ENCODE measurements at places on chromosomes 16 and 17.

GRCh38 chr16:86215233-86215978 is 294.9 kb upstream of the FOXF1 start:
- DNase-seq = no peak

DNA sequence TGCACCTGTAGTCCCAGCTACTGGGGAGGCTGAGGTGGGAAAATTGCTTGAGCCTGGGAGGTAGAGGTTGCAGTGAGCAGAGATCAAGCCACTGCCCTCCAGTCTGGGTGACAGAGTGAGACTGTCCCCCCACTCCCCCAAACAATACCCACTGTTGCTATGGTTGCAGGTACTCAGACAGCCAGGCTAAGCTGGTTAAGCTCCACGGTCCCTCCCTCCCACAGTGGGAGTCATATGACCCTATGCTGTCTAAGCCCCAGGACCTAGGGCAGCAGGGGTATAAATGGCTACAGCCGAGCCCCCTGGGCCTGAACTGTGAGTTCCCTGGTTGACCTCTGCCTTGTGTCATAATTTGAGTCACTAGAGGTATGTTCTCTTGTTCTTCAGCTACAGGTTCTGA is 15.9 kb upstream of the RPRML start:
- DNase-seq = no peak

DNA sequence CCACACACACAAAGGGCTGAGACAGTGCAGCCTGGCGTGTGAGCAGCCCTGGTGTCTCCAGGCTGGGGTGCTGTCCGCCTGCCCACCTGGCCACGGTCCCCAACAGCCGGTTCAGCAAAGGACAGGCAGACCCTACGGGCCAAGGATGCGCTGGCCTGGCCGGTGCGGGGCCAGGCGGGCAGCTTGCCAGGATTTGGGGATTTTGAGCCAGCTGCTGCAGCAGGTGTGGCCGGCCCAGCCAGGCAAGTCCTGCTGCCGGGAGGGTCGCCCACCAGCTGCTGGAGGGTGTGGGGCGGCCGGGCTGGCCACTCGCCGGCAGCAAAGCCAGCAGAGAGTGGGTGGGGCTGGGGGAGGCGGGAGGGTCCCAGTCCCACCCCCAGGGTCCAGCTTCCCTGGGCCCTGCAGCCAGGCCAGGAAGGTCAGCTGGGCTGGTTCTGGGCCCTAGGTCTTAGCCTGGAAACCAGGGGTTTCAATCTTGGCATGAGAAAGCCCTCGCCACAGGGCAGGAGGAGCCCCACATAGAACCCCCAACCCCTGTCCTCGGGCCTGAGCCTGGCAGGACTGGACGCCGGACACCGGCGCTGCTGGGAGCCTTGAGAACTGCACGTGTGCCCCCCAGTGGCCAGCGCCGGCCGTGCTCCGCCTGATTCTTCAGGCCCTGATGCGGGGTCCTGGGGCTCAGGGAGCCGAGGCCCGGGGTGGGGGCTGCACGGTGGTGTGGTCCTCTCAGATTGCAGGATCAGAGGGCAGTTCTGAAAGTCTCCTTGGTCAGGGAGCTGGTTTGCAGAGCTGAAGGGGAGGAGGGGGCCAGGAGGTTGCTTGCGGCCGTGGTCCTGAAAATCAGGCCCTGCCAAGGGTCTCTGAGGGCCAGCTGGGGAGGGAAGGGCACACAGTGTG is 17.6 kb upstream of the SSTR5 start:
- DNase-seq = no peak

DNA sequence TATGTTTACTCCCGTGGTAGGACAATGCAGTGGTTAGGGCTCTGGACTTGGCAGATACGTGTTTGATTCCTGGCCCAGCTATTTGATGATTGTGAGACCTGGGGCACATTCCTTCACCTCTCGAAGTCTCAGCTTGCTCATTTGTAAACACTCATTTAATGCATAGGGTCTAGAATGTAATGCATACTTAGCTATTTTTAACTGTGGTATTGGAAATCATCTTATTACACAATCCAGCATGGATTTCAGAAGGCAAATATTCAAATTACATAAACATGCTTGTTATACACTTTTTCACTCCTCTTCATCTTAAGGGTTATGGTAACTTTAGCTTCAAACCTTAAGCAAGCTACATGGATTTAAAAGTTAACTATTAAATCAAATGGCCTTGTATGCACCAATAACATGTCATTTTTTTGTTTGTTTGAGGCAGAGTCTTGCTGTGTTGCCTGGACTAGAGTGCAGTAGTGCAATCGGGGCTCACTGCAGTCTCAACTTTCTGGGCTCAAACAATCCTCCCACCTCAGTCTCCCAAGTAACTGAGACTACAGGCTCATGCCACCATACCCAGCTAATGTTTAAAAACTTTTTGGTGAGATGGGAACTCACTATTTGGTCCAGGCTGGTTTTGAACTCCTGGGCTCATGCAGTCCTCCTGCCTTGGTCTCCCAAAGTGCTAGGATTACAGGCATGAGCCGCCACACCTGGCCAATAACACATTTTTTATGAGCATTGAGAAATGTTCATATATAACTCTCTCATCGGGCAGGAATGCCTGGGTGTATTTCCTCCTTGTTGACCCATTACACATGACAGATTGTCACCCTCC is 52.5 kb downstream of the VAT1L start:
- no peak for DNase-seq

GRCh38 chr17:50049636-50050035 is 6.3 kb upstream of the ITGA3 start:
- no peak for DNase-seq

DNA sequence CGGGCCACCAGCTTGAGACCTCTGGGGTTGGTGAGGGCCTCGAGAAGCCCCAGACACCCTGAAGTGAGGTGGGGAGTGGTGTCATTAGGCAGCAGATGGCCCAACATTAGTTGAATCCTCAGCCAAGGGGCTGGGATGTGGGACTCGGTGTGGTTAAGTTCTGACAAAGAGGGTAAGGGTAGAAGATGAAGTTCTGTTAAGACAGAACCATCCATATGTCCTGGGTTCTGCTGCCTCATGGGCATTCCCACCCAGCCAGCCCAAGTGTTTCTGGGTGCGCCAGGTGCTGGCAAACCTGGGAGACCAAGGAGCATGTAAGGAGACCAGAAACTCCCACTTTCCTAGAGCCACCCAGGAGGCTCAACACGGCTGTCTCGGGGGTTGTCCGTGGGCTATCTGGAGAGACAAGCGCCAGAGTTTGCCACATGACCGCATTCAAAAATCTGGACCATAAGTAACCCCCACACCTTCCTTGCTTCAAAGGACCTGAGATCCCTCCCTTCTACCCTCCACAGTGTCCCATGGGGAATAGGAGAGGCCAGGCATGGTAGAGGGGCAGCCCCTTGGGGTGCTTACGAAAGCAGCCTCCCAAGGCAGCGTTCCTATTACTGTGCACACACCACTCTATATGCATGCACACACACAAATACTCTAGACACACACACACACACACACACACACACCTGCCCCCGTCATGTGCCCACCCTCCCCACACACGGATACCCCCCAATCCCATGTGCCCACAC is 128.7 kb downstream of the C16orf78 start:
- no peak for DNase-seq

GRCh38 chr16:49776085-49776595 is 79.8 kb downstream of the ZNF423 start:
- no peak for DNase-seq

DNA sequence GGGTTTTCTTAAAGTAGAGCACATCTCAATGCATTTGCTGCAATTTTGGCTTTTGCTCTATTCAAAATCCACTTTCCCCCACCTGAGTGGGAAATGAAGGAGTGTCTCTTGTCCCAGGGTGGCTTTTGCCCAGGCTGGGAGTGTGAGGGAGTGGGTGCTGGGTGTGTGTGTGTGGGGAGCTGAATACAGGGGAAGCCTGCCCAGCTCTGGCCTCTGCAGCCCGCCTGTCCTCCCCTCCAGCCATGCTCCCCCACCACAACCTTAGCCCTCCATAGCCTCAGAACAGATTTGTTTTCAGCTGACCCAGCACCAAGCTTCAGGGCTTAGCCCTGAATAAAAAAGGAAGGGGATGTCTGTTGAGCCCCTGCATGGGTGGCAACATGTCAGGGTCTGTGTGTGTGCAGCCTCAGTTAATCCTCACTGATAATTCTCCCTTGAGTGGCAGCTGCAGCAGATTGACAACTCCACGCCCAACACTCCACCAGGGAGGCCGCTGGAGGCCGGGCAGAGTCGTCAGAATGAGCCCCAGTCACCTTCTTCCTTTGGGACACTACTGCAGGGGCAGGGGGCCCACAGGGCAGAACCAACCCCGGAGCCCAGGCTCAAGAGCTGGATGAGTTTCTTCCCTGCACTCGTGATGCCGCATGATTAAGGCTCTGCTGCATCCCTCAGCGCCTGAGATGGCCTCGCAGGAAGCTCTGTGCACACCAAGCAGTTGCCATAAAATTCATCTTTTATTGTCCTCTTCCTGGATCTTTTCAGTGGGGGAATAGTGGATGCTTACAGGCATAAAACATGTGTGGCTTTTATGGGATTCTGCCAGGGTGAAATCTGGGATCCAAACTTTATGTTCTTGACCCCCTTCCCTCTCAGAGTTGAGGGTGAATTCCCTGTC is 55.0 kb downstream of the SPACA3 start:
- DNase-seq = no peak

- DNase-seq = no peak
These were observed 183.1 kb downstream of the CYLD start for GRCh38 chr16:50924759-50925545.

DNA sequence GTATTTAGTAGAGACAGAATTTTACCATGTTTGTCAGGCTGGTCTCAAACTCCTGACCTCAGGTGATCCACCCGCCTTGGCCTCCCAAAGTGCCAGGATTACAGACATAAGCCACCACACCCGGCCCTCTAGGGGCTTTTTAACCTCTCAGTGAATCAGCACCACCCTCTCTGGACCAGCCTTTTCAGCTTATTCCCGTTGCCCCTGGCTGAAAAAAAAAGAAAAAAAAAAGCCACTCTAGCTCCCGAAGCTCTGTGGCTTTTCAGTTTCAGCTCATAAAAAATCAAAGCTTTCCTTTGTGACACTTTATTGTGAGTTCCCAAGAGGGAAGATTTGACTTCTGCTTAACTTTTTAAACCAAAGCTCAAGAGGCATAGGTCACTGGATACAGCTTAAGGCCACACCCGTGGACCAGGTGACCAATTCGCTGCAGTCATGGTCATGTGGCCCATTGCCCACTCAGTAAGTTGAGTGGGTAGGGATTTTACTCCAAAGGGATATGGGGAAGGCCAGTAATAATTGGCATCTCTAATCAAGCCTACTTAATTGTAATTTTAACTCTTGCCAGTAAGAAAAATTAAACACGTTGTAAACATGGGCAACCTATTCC is 46.6 kb upstream of the MED13 start:
- no peak for DNase-seq

DNA sequence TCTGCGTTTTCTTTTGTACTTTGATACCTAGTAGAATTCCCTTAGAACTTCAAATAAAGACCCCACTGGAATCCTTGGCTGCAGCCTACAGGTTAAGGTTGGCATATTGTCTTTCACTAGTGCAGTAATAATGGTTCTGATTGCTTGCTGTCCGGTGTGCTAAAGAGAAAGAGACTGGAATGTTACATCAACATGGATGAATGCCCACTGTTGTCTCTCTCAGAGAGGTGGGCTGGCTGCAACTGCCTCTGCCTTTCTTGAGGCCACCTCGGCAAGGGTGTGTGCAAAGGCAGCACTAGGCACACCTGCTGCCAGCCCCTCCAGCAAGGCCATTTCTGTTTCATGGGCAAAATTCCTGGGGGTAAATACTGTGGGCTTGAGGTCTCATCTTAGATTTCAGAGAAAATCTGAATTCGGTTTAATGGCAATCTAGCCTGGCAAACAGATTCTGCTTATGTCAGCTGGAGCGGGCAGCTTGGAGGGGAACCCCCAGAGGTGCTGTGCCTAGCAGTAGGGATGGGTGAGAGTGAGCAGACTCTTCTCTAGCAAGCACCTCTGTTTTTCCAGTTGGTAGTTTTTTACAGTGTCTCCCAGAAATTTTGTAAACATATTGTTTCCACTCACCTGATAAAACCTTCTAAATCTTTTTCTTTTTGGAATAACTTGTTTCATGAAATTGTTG is 54.0 kb downstream of the MRTFB start:
- DNase-seq = no peak

GRCh38 chr17:45006927-45007461 is 38.9 kb upstream of the C1QL1 start:
- DNase-seq = no peak

GRCh38 chr17:10557422-10557821 is 8.0 kb upstream of the MYH2 start:
- no peak for DNase-seq

GRCh38 chr16:1818873-1819525 is 7.6 kb downstream of the HAGH start:
- no peak for DNase-seq

DNA sequence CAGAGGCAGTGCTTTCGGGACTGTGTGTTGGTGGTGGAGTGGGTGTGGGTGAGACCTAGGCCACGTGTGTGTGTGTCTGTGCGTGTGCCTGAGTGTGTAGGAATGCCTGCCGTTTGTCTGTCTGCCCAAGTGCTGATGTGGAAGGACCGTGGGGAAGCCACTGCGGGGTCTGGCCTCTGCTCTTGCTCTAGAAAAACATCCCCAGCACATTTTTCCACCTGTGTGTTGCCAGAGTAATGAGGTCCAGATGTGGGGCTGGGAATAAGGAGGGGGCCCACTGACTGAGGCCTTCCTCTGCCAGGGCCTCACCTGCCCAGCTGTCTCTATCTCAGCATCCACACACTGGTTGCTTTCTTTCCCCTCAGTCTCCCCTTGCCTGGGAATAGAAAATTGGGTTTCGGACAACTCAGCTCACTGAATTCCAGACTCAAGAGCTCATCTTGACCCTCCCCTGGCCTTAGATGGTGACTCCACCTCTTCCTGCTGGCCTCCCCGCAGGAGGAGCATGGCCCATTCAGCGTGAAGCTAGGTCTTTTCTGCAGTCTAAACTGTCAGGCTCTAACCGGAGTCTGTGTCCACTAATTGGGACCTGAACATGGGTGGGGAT is 7.6 kb downstream of the SGCA start:
- DNase-seq = no peak
